ENCODE measurements at places on chromosomes 2 and 18.

DNA sequence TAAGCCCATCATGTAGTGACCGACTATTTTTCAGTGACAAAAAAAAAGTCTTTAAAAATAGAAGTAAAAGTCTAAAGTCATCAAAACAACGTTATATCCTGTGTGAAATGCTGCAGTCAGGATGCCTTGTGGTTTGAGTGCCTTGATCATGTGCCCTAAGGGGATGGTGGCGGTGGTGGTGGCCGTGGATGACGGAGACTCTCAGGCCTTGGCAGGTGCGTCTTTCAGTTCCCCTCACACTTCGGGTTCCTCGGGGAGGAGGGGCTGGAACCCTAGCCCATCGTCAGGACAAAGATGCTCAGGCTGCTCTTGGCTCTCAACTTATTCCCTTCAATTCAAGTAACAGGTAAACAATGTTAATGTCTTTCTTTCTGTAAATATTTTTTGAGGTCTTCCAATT lies at the start of gene CD28:
Gene CD28, plus strand, starts transcription at position 237 of the 400 bp plus-strand sequence. Its CDS starts 58 bp downstream, at position 295.
- DNase-seq, result peak; percentile 69

DNA sequence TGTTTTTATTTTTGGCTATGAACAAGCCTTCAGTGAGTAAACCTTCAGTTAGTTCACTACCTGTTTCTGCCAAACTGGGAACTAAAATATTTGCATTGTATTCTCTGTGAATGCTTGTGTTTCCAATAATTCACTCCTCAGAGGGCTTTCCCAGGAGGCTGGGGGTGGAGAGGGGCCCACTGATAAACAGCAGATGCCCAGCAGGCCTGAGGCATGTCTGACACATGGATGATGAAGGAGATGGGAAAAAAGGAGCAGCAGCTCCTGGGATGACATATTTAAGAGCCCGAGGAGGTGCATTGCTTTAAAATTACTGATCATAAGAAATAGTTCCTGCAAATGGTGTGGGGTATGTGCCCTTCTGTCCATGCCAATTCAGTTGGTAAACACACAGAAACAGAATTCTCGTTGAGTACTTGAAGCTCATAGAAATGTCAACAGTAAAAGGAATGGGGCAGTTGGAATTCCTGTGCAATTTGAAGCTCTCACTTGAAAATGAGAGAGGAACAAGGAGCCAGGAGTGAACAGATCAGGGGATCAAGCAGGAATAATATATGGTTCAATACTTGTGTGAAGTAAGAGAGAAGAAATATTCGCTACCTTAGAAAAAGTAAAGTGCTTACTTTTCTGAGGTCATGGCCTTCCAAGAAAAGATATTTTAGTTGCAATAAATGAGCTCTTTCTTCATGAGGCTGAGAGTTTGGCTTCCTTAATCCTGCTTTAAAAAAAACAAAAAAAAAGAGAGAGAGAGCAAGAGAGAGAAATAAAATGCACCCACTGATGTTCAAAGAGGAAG lies 22.0 kb upstream of the HNMT start:
- no peak for DNase-seq

- no peak for DNase-seq
These were observed 907 bp downstream of the FHL2 start for GRCh38 chr2:105397953-105398335.

GRCh38 chr2:182649316-182649715 lies 66.7 kb upstream of the DNAJC10 start:
- no peak for DNase-seq

DNA sequence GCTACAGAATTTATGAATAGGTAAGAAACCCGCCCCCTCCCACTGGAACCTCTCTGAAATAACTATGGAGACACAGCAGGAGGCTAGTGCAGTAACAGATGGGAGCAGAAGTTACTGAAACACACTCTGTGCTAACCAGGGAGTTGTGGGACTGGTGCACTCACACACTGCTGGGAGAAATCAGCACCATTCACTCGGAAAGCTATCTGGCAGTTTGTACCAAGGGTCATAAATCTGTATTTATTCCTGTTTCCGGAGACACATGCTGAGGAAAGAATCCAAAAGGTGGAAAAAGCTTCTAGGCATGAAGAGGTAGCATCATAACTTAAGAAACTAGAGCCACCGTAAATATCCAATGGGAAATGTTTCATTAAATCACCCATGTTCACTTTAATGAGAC lies 39.9 kb downstream of the TGFA start:
- no peak for DNase-seq

- DNase-seq, result no peak
These were observed 131.2 kb upstream of the SOX11 start for GRCh38 chr2:5561006-5561405.
